ENCODE measurements at places on chromosomes 7 and 10.

DNA sequence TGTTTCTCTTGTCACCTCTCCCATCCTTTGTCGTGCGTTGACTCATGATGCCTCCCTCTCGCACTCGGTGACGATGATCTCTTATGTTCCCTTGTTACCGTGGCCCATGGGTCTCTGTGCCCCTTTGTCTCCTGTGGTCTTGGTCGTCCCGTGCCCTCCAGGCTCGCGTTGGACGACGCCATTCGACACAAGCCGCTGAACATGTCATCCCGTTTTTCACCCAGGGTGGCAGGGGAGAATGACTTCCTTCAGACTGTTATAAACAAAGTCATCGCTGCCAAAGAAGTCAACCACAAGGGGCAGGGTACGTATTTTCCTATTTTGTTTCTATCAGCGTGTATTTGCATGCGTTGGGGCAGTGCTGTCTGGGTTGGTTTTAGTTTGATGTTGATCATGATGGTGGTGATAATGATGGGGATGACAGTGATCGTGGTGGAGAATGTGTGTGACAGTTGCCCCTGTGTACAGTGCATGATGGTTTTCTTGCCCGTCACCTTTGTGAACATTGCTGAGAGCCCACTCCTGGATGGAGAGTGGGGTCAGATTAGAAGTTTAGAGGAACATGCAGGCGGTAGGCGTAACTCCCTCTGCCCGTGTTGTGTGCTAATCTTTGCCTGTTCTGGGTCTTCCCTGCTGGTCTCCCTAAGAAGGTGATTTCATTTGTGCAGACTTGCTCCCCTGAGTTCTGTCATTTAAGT is 107.0 kb downstream of the DOCK1 start:
- DNase-seq, result no peak

GRCh38 chr7:120412139-120413050 is 139.4 kb downstream of the KCND2 start:
- DNase-seq, result no peak

DNA sequence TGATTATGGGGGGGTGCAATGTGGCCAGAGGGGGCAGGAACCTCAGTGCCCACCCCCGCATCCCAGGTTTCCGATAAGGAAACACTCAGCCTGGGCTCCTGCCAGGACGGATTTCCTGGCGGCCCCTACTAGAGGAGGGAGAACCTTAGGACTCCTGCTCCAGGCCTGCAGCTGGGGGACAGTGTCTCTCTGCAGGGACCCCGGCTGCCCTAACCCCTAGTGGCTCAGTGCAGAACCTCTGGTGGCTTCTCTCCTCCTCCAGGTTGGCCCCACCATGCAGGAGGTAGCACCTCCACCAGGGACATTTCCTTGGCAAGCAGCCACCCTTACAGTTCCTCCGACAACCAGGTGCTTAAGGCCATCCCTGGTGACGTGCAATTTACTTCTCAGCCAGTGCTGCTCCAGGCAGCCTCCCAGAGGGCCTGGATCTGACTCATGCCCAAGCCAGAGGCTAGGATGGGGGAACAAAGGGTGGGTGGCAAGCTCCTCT is 31.9 kb downstream of the SH2B2 start:
- DNase-seq, result no peak

DNA sequence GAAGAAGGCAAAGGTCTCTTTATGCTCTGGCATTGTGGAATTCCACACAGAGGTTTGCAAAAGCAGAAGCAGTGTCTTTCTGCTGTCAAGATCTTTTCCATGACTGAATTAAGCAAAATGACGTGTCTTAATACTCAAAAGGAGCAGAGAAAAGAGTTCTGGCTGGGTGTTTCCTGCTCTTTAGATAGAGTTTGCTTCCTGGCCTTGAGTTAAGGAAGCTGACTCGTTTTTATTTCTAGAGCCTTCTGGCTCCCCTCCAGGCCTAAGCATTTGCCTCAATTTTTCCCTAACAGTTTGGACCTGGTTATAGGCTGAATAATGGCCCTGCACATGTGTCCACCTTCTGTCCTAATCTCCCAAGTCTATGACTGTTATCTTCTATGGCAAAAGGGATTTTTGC is 21.6 kb downstream of the TAS2R41 start:
- DNase-seq, result no peak
